Globus pallidus (tissue), 1 donor: ENCODE measurements at places on chromosomes 5 and 9.

DNA sequence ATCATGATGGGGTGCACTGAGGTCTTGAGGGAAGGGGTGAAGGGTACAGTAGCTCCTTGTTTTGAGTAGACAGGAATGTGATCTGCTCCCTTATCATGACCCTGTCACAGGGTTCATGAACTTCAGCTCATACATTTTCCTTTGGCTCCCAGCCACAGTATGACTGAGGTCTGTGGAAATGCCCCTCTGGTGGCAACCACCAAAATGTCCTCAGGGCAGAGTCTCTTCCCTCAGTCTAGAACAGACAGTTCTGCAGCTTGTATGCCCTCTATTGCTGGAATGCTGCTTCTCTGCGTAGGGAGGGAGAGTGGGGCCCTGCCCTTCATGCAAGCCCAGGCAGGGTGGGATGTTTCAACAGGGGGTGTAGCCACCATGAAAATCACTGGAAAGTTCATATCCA, 53.8 kb upstream of the SNCAIP start:
- no peak for DNase-seq

GRCh38 chr5:32687499-32687831, 23.7 kb upstream of the NPR3 start:
- no peak for DNase-seq

GRCh38 chr5:101806410-101806809, 489.7 kb downstream of the SLCO4C1 start:
- no peak for DNase-seq

DNA sequence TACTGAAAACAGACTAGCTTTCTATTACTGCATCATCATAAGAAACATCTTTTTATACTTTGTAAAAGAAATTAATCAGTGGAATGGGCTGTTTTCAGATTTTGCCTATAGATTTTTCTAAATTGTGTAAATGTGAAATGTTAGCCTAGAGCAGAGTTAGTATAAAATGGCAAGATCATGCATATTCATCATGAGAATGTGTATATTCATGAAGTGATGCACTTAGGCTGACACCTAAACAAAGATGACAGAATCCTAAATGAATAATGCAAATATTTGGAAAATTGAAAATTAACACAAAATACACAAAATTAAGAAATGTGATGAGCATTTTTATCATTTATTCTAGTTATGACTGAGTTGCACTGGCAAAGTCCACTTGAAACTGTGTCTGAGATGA, 57.2 kb downstream of the SPTLC1 start:
- DNase-seq = no peak

- no peak for DNase-seq
Measured at GRCh38 chr5:15852949-15853348, 326.6 kb downstream of the MARCHF11 start.

- no peak for DNase-seq
Measured at GRCh38 chr5:179438011-179438441, 92.8 kb upstream of the ADAMTS2 start.

DNA sequence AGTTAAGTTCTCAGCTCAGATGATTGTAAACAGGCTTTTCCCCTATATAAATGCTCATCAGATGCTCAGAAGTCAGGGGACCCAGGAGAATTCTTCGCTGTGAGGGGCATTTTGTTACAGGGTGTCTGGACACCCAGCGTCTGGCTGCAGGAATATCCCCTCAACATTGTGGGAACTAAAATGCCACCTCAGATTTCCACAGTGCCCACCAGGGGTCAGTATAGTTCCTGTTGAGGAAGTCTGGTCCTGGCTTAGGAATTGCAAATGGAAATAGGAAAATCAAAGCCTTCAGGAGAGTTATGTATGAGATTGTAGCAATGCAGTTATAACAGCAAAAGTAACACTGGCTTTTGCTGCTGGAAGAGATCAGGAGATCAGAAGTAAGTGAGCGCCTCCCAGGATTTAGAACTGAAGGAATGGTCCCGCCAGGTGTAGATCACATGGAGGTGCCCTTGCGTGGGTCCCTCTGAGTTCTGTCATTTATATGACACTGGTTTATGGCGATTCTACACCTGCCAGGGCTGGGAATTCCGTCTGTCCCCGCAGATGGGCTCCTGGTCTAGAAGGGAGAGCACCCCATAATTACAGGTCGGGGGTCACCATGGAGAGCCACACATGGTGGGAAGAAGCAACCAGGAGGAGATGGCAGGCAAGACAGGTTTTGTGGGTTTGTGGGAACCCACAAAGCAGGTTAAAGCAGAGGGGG, 47.1 kb upstream of the CTSL start:
- DNase-seq = peak; percentile 68
